Astrocyte (in vitro differentiated cells and primary cell): ENCODE measurements at places on chromosomes 3 and 15. TPM values are rescaled to one million over a fixed set of nuclear protein-coding genes. Genes with fewer than 3 reads are reported as not detected.

Gene COLQ
- total RNA-seq: 1.2 and 1.7 TPM in 2 replicates

Gene KLHL40
- not detected in 2 replicates for total RNA-seq

Gene SI
- not detected in 2 replicates for total RNA-seq

Gene TEX55
- total RNA-seq: not detected in 2 replicates

Gene FAIM
- total RNA-seq: 6.6 and 8.3 TPM in 2 replicates

Gene NOX5
- 0.09 and 0.14 TPM in 2 replicates for total RNA-seq

Gene MRPL3
- total RNA-seq: 73.8 and 76.1 TPM in 2 replicates

Gene CFAP161
- 0.27 TPM in 1 of 2 replicates, not detected in the other for total RNA-seq

Gene LOXL1
- 280 and 384 TPM in 2 replicates for total RNA-seq

Gene P3H2
- 46.9 and 57.7 TPM in 2 replicates for total RNA-seq

Gene TMCO5A
- total RNA-seq: not detected in 2 replicates

Gene TLR9
- 0.25 and 0.36 TPM in 2 replicates for total RNA-seq

Gene MELTF
- 24.0 and 31.7 TPM in 2 replicates for total RNA-seq

Gene CD96
- 0.61 and 1.0 TPM in 2 replicates for total RNA-seq

Gene ONECUT1
- total RNA-seq: 0.14 and 0.32 TPM in 2 replicates

Gene SH2D7
- not detected in 2 replicates for total RNA-seq

Gene SPTSSB
- total RNA-seq: 0.50 TPM in 1 of 2 replicates, not detected in the other

Gene MEX3B
- total RNA-seq: 18.7 and 19.1 TPM in 2 replicates

Gene SLC25A38
- 33.0 and 34.4 TPM in 2 replicates for total RNA-seq

Gene MON1A
- 12.4 and 15.2 TPM in 2 replicates for total RNA-seq

Gene MUC4
- total RNA-seq: 0.02 and 0.05 TPM in 2 replicates

Gene ISLR
- 1.6 and 3.6 TPM in 2 replicates for total RNA-seq

Gene MUC20
- total RNA-seq: 0.41 TPM in 1 of 2 replicates, not detected in the other

Gene TM4SF18
- 4.0 and 5.6 TPM in 2 replicates for total RNA-seq

Gene KIF7
- total RNA-seq: 5.1 and 5.3 TPM in 2 replicates

Gene COPG1
- total RNA-seq: 267 and 275 TPM in 2 replicates

Gene LRRC2
- 0.32 and 0.36 TPM in 2 replicates for total RNA-seq

Gene GNAT1
- not detected in 2 replicates for total RNA-seq

Gene CHST13
- total RNA-seq: not detected in 2 replicates

Gene ZNF660
- total RNA-seq: 5.5 and 6.7 TPM in 2 replicates
